ENCODE measurements at places on chromosomes 11 and 22.

GRCh38 chr11:101456812-101457211 lies 127.0 kb downstream of the TRPC6 start:
- DNase-seq: peak; percentile 13

- no peak for DNase-seq
Measured at GRCh38 chr22:20520093-20520511, 12.7 kb downstream of the MED15 start.

GRCh38 chr22:21447694-21448402 lies 19.3 kb upstream of the TMEM191C start:
- no peak for DNase-seq

DNA sequence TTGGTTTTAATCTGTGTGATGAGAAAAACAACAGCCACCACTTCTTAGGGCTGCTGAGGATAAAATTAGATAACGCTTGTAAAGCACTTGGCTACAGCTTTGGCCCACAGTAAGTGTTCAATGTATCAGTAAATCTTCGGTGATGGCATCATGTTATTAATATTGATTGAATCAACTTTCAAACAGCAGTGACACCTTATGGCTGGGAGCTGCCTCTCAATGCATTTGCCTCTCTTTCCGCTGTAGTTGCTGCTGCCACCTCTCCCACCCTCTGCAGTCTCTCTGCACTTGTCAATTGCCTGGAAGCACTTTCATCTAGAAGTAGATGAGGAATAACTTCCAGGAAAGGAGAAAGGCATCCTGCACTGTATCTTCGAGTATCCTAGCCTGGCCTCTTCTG lies 491.1 kb downstream of the OPCML start:
- DNase-seq: no peak

DNA sequence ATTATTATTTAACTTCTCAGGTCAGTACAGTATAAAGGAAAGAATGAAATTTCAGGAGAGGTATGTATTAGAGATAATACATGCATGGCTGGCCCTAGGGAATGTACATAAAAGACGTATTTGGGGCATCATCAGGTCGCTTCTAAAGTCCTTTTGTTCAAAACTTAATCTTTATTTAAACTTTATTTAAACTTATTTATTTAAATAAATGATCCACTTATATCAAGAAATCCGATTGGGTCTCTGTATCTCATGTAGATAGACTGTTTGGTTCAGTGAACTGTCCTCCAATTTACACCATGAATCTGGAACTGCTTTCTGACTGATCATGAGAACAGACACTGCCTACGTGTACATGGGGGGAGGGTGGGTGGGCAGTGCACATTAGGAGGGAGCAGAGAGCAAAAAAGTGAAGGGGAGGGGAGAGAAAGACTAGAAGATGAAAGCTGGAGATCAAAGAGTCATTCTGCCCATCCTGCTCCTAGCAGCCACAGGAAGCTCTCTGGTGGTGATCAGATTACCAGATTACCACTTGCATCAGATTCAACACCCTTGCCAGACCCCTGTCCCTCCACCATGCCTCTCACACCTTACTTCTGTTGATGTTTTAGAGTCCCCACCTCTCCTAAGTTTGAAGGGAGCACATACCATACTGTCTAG lies 92.1 kb upstream of the MTMR2 start:
- no peak for DNase-seq

DNA sequence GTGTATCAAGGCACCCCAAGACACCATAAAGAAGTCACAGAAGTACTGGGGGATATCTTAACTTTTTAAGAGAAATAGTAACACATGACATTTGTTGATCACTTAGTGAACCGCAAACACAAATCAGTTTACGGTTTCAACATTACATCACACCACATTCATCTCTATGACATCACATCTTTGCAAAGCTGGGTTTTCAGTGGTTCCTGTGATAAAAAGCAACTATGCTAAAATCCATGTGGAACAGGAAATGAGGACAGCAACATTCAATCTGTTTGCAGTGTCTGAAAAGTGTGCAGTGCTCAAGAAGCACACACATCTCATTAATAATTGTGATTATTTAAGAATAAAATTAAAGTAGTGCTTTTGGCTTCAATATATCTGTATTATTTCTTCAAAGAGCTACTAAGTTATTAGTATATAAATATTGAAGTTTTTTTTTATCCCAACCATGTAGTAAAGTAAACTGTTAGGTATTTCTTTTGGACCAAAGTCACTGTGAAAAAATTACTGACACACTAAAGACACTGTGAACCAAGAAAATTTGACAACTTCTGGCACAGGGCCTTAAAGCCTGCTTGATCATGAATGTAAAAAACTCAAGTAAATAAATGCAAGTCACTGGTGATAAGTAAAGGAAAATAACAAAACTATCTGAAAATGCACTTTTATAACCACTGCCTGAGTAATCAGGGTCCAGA lies 156.0 kb upstream of the SOX6 start:
- no peak for DNase-seq

GRCh38 chr11:65404638-65405339 lies 17.8 kb upstream of the NEAT1 start:
- DNase-seq: no peak

DNA sequence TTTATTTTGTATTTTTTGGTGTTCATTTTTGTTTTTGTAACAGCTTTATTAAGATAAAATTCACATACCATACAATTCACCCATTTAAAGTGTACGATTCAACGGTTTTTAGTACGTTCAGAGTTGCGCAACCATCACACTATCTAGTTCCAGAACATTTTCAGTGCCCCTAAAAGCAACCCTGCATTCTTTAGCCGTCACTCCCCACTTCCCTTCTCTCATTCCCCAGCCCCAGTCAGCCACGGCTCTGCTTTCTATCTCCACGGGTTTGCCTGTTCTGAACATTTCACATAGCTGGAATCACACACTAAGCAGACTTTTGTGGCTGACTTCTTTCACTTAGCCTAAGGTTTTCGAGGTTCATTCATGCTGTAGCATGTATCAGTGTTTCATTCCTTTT lies 9.6 kb upstream of the KCNQ1OT1 start:
- DNase-seq: no peak

GRCh38 chr22:27370269-27370668 lies 431.3 kb downstream of the MN1 start:
- DNase-seq: no peak

DNA sequence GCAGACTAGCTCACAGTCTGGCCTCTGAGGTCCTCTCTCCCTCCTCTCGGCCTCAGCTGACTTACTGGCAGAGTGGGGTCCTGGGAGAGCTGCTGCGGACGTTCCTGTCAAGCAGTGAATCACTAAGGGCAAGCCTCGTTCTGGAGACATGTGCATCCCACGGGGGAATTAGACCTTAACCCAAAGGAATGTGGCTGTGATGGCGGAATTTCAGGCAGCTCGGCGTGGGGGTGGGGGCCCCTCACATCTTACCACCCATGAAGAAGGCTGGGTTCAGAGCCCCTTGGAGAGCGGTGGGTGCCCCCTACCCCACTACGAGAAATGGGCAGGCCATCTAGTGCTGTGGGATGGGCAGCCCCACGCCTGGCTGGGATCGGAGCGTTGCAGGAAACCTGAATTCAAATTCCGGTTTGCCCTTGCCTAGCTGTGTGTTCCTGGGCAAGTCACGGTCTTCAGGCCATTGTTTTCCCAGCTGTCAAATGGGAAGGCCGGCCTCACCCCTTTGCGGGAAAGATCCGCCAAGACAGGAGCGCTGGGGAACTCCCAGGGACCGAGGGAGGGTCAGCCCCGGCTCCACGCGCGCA lies 554 bp downstream of the LRRC32 start:
- DNase-seq: peak; percentile 36

DNA sequence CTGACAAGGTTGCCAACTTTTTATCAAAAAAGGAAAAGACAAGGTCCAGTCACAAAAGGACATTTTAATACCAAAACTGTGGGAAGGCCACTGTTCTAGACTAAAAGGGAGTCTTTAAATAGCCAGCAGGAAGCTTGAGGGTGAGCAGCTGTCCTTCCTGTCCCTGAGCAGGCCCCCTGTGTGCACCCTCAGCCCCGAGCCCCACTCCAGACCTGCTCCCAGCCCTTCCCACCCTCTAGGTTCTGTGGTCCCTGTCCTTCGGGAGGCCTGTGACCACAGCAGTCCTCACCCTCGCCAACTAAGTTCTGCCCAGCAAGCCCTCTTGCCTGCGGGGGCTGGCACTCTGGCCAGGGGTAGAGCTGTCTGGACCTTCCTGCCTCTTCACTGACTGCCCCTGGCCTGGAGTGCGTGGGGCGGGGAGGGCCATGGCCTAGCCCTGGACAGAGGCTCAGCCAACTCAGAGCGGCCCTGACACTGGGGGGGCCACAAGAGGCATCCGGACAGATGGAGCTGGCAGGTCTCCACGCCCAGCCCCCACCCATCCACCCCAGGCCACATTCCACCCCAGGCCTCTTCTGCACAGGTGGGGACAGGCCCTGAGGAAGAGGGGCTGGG lies 1.6 kb upstream of the PLXNB2 start:
- DNase-seq: no peak

DNA sequence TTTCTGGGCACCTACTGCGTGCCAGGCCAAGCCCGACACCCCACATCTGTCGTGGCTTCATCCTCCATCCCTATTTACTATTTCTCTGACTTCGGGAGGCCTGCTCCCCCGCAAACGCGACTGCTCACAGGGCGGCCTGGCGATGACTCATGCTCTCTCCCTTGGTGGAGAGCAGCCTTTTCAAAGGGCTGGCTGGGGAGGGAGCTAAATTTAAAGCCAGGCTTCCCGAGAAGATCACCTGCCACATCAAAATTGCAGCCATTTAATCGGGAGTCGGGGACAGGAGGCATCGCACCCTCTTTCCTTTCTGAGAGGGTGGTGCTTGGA lies 24.9 kb upstream of the SHISAL1 start:
- DNase-seq: no peak

DNA sequence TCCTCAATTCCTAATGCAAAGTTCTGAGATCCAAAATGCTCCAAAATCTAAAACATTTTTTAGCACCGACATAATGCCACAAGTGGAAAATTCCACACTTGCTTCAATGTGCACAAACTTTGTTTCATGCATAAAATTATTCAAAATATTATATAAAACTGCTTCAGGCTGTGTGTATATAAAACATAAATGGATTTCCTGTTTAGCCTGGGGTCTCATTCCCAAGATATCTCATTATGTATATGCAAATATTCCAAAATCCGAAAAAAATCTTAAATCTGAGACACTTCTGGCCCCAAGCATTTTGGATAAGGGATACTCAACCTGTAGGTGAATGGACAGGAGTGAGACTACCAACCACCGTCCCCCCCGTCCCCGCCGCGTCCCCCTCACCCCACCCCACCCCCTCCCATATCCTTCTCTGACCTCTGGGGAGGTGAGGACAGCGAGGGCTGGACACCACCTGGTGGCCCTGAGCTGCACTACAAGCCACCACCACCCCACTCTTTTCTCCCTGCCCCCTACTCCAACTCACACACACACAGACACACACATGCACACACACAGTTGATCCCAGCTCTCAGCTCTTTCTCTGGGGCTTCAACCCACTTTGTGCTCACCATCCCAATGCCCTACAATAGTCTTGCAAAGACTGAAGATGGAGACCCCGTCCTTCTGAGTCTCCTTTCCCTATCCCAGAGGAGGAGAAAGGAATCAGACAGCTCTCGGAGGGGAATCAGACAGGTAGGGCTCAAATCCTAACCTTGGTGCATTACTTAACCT lies 101.0 kb downstream of the PDE2A start:
- no peak for DNase-seq

- DNase-seq: no peak
Measured at GRCh38 chr11:83410605-83411565, 124.7 kb upstream of the CCDC90B start.

- DNase-seq: no peak
Measured at GRCh38 chr11:111561306-111561705, 20.8 kb downstream of the LAYN start.

- no peak for DNase-seq
Measured at GRCh38 chr11:76310832-76311595, 69.9 kb downstream of the THAP12 start.

DNA sequence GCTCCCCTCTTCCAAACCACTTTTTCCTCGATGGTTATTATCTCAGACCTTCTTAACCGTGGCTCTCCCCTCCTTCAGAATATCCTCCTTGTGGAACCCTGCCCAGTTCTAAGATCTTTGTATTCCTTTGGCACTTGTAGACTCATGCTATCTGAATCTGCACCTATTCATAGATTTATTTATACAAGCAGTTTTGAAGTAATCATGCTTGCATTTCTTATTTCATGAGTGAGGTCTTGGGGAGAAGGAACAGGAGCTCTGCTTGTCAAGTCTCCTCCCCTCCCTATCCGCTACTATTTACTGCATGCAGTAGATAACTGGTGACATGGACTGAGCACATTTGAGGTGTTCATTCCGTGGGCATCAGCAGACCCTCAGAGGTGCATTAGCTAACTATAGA lies 5.4 kb upstream of the MADD start:
- no peak for DNase-seq

DNA sequence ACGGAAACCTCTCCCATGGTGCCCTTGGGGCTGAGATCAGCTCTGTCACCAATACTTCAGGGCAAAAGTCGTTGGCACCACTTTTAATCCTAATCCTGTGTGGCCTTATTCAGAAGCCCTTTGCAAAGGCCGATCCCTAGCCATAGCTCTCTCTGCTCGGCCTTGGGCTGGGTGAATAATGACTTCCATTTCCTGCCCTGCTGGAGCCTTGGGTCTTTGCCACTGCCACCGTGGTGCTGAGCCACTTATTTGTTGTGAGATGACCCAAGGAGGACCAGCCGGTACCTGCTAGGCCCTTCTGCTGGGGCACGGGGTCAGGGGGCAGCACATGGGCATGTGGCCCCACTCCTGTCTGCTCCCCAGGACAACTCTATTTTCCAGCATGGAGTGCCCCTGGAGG lies 188.2 kb downstream of the ST3GAL4 start:
- no peak for DNase-seq

- DNase-seq: no peak
Measured at GRCh38 chr22:26718905-26719304, 61.5 kb downstream of the MIAT start.

DNA sequence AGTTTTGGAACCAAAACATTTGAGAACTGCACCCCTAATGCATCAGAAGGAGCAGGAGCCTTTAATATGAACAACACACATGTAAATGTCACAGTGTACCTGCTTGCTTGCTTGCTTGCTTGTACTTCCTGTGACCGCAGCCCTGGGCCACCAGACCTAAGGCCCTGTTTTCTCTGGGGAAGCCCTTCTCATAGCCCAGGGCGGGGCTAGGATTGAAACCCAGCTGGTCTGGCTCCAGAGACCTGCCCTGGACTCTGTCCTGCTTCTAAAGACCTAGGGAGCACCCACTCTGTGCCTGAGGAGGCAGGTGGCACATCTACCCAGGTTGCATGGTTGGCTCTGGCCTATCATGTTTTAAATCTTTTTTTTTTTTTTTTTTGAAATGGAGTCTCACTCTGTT lies 7.6 kb upstream of the MCM5 start:
- peak; percentile 59 for DNase-seq

- no peak for DNase-seq
Measured at GRCh38 chr11:66739983-66740382, 11.0 kb upstream of the SPTBN2 start.

All from B cell (primary cell).